Peyer's patch (tissue), 4 donors: ENCODE measurements at places on chromosomes 12 and 14. TPM values are rescaled to one million over a fixed set of nuclear protein-coding genes. Genes with fewer than 3 reads are reported as not detected.
A peak's percentile ranks its signal among the peaks of the same experiment; 100 is the strongest.

GRCh38 chr12:82886671-82887340 lies 200.1 kb downstream of the TMTC2 start:
- H3K36me3 ChIP-seq, result no peaks in the 10 kb centered on the region
- H3K4me3 ChIP-seq, result no peak overlapping the region
- DNase-seq, result no peak
- no peak overlapping the region for H3K27ac ChIP-seq

DNA sequence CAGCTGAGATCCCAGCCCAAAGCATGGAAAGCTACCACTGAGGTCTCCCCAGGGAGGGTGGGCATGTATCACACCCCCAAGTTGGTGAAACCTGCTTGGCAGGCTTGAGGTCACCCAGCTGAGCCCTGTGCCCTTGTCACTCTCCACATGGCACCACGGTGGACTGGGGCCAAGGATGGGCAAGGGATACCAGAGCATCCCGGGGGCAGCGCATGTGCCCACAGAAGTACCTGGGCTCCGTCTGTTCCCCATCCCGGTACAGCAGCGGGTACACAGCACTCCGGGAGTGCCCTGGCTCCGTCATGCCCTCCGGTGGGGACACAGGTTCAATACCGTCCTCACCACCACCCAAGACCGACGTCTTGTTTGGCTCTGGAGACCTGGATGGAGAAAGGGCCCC lies 38.0 kb downstream of the RFLNA start:
- no peak overlapping the region for H3K27ac ChIP-seq
- no peaks in the 10 kb centered on the region for H3K36me3 ChIP-seq
- no peaks in the 10 kb centered on the region for H3K4me1 ChIP-seq
- DNase-seq, result no peak
- H3K27me3 ChIP-seq, result no peaks in the 10 kb centered on the region

DNA sequence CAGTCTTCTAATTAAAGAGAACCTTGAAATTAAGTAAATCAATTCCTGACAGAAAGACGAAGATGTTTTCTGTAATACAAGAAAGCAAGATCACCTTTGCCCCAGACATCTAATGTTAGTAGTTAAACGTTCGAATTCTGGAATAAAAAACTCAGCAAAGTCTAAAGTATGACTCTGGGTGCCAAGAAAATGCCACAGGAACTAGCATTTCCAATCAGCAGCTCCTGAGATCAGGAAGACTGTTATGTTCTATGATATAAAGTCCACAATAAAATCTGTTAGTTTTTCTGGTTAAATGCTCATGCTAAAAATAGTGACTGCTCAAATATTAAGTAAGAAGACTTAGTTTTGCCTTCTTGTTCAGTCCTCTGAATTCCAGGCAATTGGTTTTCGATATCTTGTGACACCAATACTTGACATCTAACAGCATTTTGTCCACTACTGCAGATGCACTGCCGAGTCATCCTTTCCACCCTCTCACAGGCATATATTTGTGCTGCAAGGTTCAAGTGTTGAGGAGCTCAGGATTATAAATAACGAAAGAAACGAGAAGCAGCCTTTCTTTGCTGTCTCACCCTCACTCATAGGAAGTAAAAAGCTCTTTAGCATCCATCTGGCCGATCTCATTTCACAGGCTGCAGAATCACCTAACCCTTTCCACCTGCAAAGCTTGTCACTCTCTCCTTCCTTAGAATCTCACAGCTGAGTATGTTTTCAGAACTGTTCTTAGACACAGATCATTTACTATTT lies 32.0 kb downstream of the SSH1 start:
- DNase-seq, result peak; percentile 1
- H3K4me1 ChIP-seq, result no peaks in the 10 kb centered on the region
- H3K27me3 ChIP-seq, result no peaks in the 10 kb centered on the region
- no peaks in the 10 kb centered on the region for H3K36me3 ChIP-seq
- peak overlapping the region; percentile 79 for H3K27ac ChIP-seq
- no peak overlapping the region for H3K4me3 ChIP-seq

DNA sequence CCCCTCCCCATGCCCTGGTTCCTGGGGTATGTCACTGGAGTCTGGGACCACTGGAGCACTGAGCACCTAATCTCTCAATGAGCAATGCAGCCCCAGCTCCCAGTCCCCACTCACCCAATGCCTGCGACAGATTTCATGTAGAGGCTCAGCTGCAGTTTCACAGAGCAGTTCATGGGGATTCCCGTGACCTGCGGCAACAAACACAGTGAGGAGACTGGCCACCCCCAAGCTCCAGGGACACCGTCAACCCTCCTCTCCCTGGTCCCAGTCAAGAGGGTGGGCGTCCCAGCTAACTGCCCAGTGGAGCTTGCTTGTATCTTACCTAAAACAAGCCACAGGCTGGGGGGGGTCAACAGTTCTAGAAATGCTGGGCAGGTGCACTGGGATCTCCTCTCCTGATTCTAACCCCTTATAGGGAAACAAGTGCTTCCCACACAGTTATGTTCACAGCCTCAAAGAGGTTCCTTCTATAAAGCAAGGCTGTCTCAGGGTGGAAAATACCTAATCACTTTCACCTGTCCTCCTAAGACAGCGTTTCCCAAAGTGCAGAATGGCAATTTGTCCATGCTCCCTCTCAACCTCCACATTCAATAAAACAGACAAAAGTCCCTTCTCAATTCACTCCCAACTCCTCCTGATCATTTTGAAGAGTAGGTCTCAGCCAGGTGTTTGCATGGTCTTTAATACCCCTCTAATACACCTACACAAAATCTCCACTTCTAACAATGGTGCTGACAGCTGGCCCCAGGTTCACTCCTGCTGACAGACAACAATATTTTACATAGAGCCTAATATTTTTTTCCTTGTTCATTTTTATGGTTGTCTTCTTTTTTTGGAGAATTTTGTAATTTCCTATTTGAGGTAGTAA lies 68.3 kb downstream of the SCARB1 start:
- no peaks in the 10 kb centered on the region for H3K4me1 ChIP-seq
- H3K27me3 ChIP-seq, result no peaks in the 10 kb centered on the region
- no peak overlapping the region for H3K27ac ChIP-seq
- no peak overlapping the region for H3K4me3 ChIP-seq

- H3K36me3 ChIP-seq, result no peaks in the 10 kb centered on the region
- DNase-seq, result no peak
- H3K4me1 ChIP-seq, result peaks cover 9% of the 10 kb centered on the region
- H3K27ac ChIP-seq, result no peak overlapping the region
Measured at GRCh38 chr14:55339770-55340169, 68.5 kb downstream of the FBXO34 start.

DNA sequence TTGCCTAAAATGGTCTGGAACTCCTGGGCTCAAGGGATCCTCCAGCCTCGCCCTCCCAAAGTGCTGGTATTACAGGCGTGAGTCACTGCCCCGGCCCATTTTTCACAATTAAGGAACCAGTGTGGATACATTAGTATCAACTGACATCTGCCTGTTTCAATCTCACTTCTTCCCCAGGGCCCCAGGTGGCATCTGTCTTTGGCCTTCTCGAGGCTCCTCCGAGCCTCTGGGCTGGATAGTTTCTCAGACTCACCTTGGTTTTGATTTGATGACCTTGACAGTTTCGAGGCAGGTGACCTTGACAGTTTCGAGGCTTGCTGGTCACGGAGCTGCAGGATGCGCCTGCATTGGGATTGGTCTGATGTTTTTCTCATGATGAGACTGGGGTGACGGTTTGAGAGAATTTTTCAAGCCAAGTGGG lies 41.0 kb upstream of the NCOR2 start:
- no peak overlapping the region for H3K4me3 ChIP-seq
- no peaks in the 10 kb centered on the region for H3K36me3 ChIP-seq
- no peaks in the 10 kb centered on the region for H3K27me3 ChIP-seq

GRCh38 chr14:71623939-71624338 lies 308.3 kb upstream of the RGS6 start:
- H3K4me3 ChIP-seq, result no peak overlapping the region
- H3K27ac ChIP-seq, result no peak overlapping the region
- DNase-seq, result no peak
- H3K4me1 ChIP-seq, result no peaks in the 10 kb centered on the region

Gene FOXA1
- total RNA-seq, result 24.6 TPM

Gene FAM186B
- total RNA-seq, result 0.35 TPM

Gene FGD6
- 22.5 TPM for total RNA-seq

Gene PMCH
- not detected for total RNA-seq

Gene IL31
- not detected for total RNA-seq

Gene CPM
- 11.7 TPM for total RNA-seq
